ENCODE measurements at places on chromosomes 16 and 17.

DNA sequence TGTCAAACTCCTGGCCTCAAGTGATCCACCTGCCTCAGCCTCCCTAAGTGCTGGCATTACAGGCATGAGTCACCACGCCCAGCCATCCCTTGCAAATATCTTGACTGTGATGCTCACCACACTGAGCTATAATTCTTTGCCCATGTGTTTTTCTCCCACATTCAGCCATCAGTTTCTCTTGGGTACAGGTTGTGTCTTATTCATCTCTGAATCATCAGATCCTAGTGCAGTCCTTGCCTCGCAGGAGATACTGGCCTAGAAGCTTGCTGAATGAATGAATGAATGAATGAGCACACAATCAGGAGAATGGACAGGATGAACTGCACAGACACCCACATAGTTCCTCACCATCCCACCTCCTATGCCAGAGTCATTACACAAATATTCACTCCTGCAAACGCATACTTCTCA is 24.4 kb upstream of the ETV4 start:
- DNase-seq = no peak

- DNase-seq = no peak
These were observed 10.4 kb downstream of the METTL22 start for GRCh38 chr16:8631818-8632465.

DNA sequence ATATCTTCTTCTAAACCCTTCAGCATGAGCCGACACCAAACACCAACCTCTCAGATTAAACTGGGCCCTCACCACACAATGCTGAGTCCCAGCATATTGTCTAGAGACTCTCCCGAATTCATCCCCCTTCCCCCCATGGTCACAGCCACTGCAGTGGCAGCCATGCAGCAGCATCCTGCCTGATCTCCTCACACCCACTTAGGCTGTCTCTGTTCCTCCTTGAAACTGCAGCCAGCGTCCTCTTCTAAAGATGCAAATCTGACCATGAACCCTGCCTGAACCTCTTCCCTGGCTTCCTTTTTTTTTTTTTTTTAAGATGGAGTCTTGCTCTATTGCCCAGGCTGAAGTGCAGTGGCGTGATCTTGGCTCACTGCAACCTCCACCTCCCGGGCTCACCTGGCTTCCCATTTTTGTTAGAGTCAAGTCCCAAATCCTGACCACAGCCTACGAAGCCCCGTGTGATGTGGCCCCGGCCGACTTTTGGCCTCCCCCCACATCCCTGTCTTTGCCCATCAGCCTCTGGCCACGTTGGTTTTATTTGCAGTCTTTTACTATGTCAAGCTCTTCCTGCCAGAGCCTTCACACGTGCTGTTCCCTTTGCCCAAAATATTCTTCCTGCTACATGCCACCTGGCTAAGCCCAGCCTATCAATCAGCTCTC is 2.8 kb downstream of the FA2H start:
- no peak for DNase-seq

GRCh38 chr17:57125406-57125805 is 40.4 kb downstream of the AKAP1 start:
- no peak for DNase-seq

GRCh38 chr17:29909236-29910003 is 20.6 kb downstream of the SSH2 start:
- no peak for DNase-seq

- DNase-seq = no peak
These were observed 3.1 kb downstream of the RNF227 start for GRCh38 chr17:7912927-7913524.

DNA sequence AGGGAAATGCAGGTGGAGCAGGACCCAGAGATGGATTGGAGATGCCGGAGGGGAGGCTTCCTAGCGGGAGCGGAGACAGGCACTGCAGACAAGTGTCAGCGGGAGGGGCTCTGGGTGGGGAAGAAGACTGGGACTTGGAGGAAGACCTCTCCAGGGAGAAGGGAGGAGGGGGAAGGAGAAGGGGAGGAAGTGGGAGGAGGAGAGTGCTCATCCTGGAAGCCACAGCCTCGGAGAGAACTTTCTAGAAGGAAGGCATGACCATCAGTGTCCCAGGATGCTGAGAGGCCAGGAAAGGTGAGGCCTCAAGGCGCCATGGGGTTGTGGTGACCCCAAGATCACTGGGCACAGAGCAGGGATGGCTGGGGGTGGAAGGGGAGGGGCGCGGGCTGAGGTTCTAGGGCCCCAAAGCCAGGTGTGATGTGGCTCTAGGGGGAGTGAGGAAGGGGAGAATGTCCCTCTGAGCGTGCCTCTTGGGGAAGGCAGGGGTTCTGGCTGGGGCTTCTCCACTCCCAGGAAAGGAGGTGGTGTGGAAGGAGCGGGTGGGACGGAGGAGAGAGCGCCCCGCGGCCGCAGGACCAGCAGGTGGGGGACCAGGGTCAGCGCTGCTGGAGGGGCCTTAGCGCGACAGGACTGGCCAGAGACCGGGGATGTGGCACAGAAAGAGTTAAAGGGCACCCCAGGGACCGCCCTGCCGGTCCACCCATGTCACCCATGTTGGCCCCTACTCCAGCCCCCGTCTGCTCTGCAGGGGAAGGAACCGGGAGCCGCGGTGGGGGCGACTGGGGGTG is 900 bp upstream of the GCGR start:
- no peak for DNase-seq

DNA sequence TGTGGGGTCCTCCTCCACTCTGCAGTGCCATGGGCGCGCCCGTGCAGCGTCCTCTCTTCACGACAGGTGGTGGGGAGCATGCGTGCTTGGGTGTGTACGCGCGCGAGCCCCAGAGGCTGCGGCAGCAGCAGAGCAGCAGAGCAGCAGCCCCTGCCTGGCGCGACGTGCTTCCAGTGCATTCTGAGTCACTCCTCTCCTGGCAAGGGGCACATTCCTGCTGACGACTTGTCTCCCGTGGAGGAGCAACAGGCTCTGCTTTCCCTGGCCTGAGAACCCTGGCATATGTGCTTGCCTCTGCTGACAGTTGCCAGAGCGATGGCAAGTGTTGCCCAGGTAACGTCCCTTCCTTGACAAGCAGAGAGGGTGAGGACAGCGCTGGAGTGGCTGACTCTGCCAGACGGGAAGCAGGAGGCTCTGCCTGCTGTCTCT is 133.8 kb upstream of the PLCG2 start:
- no peak for DNase-seq

DNA sequence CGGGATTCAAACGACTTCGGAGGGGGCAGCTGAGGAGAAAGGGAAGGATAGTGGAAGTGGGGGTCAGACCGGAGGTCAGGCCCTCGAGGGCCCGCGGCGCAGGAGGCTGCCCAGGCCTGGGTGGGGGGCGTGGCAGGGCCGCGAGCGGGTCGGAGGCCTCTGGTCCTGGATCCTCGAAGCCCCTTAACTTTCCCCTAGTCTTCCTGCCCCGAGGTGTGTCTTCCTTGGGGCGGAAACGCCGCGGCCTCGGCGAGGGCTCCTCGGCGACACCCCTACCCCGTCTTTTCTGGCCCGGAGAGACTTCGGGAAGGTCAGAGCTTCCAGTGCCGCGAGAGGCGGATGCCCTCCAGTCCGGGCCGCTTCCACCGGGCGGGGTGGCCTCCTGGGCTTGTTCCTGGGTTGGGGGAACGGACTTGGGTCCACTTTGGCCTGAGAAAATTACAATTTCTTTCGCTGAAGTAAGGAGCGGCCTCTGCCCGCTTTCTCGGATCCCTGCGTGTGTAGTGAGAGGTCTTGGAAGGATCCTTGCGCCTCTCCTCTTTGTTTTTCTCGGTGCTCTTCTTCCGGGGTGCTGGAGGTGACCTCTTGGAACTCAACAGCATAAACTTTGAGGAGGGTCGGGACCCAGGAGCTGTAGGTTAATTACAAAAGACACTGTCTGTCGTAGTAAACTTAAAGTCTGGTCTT is 491 bp downstream of the IST1 start:
- no peak for DNase-seq

DNA sequence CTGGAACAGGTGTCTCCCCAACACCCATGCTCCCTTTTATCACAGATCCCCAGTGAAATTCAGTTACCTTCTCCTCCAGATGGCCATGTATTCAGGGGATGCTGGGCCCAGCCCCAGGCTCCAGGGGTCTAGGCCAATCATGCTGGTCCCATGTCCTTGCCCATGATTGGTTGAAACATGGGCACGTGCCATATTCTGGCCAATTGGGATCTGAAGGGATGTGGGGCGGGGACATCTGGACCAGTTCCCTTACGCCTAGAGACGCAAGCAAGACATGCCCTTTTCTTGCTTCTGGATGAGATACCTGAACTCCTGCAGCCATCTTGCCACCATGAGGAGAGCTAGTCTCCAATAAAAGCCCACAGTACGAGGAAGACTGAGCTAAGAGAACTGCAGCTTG is 31.0 kb upstream of the ST6GALNAC1 start:
- DNase-seq = no peak

GRCh38 chr17:81952792-81953228 is 5.8 kb upstream of the MYADML2 start:
- no peak for DNase-seq

DNA sequence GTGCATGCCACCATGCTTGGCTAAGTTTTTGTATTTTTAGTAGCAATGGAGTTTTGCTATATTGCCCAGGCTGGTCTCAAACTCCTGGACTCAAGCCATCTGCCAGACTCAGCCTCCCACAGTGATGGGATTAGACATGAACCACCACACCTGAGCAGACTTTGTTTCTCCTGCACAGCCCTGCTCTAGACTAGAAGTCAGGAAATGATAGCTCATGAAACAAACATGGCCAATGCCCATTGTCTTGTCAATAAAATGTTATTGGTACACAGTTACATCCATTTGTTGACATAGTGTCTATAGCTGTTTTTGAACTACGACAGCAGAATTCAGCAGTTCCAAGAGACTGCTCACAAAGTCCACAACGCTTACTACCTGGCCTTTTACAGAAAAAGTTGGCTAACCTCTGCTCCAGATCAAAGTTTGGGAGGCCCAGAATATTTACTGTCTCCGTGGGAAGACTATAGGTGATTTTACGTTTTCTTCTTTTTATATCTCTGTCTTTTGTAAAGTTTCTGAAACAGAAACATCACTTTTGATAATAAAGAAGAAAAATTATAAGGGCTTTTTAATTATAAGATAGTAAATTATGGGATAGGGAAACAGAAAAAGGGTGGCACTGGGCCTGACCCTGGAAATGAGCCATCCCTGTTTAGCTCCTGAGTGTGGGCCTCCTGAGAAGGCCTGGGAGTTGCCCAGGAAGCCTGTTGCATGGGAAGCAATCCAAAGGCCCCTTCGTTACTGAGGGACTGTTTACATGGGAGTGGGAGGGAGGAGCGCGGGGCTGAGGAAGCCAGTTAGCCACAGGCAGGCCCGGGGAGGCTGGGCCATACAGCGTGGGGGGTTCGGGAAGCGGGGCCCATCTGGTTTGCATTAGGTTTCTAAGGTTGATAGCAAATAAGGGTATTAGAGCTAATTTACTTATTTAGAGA is 201.5 kb downstream of the IRF8 start:
- no peak for DNase-seq
